NCI-H1105 (cell line): ENCODE measurements at places on chromosomes 12 and 14.

GRCh38 chr12:41652981-41653380 lies 464.9 kb downstream of the PDZRN4 start:
- no peak for DNase-seq

DNA sequence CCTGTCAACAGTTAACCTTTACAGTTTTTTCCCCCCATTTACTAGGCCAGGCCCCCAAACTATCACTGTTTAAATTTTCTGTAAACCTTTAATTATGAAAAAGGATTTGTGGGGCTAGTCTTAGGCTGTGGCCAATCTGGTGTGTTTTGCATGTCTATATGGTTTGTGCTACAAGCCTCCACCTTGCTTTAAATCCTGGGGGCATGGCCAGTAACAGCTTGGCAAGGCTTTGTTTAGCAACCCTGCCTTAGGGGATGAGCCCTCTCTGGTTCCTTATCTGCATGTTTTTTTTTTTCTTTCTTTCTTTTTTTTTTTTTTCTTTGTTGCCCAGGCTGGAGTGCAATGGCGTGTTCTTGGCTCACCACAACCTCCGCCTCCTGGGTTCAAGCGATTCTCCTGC lies 102.7 kb downstream of the KCNMB4 start:
- no peak for DNase-seq

GRCh38 chr12:46998811-46999368 lies 80.5 kb upstream of the PCED1B start:
- no peak for DNase-seq

DNA sequence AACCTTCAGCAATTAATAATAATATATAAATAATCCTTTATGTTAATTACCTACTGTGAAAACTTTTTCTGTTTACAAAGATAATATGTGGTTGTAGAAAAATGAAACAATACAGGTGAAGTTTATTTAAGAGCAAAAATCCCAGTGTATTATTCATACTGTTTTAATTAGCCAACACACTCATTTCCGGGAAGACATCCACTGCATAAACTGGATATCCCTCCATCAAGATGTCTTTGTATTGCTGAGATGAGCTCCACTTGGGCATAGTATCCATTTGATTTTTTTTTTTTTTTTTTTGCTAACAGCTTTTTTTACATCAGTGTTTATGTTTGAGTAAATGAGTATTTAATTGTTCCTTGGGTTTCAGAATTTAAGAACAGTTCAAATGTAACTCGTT lies 13.7 kb upstream of the DERA start:
- no peak for DNase-seq

- DNase-seq = peak; percentile 59
Measured at GRCh38 chr14:61257469-61258057, 23.6 kb downstream of the TMEM30B start.

DNA sequence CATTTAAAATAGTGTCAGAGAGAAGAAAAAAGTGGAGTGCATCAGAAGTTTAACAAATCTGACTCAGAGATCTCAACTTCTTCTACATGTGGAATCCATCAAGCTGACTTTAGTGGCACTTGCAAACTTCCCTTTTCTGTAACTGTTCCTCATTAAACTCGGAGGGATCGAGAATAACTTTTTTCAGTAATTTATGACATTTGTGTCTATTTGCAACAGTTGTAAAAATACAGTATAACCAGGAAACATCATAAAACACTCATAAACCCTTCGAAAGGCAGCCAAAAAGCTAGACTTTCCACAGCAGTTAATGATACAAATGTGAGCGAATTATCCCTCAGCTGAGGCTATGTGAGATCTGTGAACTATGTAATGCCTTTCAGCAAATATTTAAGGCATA lies 1936.8 kb upstream of the SEL1L start:
- no peak for DNase-seq

DNA sequence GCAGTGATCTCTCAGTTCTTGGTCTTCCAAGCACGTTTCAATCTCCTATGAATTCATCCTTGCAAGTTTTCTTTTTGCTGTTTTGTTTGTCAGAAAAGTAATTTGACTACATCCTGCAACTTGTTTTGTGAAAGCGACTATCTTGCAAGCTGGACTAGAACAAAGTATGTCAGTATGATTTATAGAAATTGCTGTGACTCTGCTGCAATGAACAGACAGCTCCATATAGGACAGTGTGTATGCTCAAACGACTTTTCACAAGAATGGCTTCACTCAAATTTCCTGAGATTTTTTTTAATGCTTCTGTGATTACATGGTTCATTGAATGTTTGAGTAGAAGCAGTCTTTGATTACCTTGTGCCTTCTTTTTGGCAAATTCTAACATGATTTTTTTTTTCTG lies 123.5 kb upstream of the TRHDE start:
- no peak for DNase-seq

DNA sequence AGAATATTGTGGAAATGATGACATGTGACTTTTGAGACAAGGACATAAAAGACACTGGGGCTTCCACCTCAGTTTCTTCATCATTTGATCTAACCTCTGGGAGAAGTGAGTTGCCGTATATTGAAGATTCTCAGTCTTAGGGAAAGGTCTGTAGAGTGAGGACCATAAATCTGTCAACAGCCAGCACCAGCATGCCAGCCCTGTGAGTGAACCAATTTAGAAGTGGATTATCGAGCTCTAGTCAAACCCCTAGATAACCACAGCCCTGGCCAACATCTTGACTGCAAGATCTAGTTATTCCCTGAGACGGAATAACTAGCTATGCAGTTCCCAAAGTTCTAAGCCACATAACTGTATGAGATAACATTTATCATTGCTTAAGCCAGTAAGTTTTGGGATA lies 108.8 kb upstream of the PTPRR start:
- no peak for DNase-seq

- DNase-seq = no peak
Measured at GRCh38 chr14:97331058-97331457, 533.9 kb downstream of the VRK1 start.

- no peak for DNase-seq
Measured at GRCh38 chr12:64240781-64241180, 18.7 kb upstream of the KICS2 start.

- DNase-seq = no peak
Measured at GRCh38 chr12:57893431-57894353, 47.2 kb upstream of the CTDSP2 start.

GRCh38 chr12:30548203-30548602 lies 147.5 kb downstream of the IPO8 start:
- peak; percentile 1 for DNase-seq

DNA sequence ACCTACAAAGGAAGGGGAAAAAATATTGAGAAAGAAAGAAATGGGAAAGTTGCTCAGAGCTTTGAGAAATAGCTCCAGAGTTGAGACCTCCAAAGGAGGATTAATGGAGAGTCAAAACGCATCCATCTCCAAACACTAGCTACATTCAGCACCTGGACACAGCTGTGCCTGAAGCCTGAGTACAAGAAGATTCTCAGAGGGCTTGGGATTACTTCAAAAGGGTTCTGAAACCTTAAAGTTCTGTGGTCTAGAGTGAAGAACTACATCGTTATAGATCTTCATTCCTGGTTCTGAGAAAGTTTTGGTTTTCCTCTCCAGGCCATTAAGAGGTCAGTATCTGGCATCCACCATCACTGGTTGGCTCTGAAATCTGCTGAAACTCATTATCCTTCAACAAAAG lies 10.5 kb upstream of the TMED10 start:
- DNase-seq = no peak

DNA sequence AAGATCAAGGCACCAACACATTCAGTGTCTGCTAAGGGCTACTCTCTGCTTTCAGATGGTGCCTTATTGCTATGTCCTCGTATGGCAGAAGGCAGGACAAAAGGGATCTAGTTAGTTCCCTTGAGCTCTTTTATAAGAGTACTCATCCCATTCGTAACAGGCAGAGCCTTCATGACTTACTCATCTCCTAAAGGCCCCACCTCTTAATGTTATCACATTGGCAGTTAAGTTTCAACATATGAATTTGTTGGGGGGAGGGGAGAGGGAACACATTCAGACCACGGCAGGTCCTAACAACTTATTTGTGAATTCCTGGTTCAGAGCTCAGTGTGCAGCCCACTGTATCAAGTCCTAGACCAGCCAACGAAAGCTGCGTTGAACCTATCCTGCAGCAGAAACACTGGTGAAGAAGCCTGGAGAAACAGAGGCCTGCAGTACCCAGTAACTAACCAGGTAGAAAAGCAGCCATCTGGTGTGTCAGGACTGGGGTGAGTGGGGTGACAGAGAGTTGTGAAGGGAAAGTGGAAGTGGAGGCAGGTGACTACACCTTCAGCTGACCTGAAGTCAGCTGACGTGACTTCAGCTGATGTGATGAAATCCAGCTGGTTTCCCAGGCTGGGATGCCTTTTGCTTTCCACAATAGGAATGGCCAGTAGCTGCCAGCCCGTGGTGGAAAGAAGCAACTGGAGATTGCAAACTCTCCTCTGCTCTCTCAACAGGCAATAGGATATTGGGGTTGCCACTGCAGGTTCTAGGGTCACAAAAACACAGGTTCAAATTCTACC lies 101.6 kb upstream of the PLXNC1 start:
- no peak for DNase-seq

GRCh38 chr14:104346608-104347007 lies 208.2 kb downstream of the KIF26A start:
- DNase-seq = no peak

DNA sequence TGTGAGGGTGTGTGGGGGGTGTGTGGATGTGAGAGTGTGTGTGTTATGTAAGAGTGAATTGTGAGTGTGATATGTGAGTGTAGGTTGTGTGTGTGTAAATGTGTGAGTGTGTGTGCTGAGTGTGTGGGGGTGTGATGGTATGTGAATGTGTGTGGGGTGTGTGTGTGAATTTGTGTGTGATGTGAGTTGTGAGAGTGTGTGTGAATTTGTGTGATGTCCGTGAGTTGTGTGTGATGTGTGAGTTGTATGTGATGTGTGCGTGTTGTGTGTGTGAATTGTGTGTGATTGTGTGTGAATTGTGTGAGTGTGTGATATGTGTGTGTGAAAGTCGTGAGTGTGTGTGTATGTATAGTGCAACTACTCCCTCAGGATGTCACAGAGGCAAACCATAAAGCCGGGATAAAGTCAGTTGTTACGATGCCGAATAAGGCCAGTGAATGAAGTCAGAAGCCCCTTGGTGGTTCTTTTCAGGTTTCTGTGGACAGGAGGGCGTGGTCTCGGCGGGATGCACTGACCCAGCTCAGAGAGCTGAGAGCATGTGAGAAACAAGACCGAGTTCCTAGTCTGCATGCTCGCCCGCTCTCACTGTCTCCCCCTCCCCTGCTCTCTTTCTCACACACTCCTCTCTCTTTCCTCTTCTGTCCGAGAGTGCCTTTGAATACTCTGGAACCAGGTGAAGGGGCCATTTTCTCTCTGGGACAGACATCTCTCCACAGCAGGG lies 71.8 kb upstream of the MAX start:
- no peak for DNase-seq

DNA sequence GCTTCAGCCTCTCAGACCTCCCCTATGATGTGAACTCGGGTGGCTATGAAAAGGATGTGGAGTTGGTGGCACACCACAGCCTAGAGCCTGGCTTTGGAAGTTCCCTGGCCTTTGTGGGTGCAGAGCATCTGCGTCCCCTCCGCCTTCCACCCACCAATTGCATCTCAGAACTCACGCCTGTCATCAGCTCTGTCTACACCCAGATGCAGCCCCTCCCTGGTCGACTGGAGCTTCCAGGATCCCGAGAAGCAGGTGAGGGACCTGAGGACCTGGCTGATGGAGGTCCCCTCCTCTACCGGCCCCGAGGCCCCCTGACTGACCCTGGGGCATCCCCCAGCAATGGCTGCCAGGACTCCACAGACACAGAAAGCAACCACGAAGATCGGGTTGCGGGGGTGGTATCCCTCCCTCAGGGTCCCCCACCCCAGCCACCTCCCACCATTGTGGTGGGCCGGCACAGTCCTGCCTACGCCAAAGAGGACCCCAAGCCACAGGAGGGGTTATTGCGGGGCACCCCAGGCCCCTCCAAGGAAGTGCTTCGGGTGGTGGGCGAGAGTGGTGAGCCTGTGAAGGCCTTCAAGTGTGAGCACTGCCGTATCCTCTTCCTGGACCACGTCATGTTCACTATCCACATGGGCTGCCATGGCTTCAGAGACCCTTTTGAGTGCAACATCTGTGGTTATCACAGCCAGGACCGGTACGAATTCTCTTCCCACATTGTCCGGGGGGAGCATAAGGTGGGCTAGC lies 7.0 kb upstream of the RPS26 start:
- no peak for DNase-seq

DNA sequence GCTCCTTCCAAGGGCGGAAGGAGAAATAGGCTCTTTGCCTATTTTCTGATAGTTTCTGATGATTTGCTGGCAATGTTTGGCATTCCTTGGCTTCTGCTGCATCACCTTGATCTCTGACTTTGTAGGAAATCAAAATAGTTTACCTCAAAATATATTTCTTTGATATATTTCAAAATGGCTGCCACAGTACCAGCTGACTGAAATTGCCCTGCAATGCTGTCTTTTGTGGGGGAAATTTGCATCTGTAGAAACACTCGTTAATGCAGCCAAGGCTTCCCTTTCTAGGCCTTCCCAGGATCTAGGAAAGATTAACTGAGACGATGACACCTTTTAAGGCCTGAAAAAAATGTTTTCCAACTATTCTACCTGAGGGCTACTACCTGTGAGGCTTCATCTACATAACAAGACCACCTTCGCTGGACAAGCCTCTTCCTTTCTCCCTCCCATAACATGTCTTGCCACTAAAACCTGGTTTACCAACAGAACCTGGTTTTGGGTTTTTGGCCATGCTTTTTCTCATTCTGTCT lies 212.8 kb upstream of the SSTR1 start:
- DNase-seq = no peak

DNA sequence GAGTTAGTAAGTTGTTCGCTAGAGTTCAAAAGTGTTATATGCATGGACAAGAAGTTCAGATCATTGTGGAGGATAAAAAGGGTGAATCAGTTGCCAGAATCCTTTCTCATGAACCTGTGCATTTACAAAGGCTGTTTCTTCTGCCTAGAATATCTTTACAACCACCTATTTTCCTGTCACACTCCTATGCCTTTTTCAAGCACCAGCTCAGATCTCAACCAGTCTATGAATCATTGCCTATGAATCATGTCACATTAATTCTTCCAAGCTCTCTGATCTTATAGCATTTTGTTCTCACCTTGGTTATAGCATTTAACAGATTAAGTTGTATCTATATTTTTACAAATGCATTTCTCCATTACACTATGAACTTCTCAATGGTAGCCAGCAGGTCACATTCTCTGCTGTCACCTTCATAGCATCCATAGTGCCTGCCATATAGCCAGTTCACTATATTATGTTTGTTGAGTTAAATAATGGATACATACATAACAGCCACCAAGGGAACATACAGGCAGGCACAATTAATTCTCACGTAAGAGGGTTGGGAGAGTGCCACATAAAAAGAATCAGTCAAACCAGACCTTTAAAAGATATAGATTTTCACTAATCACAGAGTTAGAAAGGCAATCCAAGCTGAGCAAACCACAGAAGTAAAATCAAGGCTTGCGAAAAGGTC lies 573.0 kb downstream of the FOXG1 start:
- DNase-seq = no peak
